Placental pericyte (primary cell): ENCODE measurements at places on chromosomes 12 and 14. TPM values are rescaled to one million over a fixed set of nuclear protein-coding genes. Genes with fewer than 3 reads are reported as not detected.

Gene DPPA3
- total RNA-seq, result not detected in 2 replicates

Gene CELA1
- total RNA-seq, result not detected in 2 replicates

Gene PPP4R4
- total RNA-seq, result 0.43 and 0.88 TPM in 2 replicates

Gene SLCO1A2
- total RNA-seq, result 0.22 and 0.29 TPM in 2 replicates

Gene OR6C75
- total RNA-seq, result not detected in 2 replicates
